HEK293T (cell line): ENCODE measurements at places on chromosomes 16 and 17.
A peak's percentile ranks its signal among the peaks of the same experiment; 100 is the strongest.

GRCh38 chr16:72424757-72425156 lies 252.8 kb upstream of the PMFBP1 start:
- no peak for DNase-seq

DNA sequence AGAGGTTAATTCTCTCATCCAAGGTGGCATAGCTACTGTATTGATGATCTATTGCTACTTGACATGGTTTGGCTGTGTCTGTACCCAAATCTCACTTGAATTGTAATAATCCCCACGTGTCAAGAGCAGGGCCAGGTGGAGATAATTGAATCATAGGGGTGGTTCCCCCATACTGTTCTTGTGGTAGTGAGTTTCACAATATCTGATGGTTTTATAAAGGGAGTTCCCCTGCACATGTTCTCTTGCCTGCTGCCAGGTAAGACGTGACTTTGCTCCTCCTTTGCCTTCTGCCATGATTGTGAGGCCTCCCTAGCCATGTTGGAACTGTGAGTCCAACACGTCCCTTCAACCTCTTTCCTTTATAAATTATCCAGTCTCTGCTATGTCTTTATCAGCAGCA lies 22.9 kb upstream of the CPPED1 start:
- DNase-seq = no peak

DNA sequence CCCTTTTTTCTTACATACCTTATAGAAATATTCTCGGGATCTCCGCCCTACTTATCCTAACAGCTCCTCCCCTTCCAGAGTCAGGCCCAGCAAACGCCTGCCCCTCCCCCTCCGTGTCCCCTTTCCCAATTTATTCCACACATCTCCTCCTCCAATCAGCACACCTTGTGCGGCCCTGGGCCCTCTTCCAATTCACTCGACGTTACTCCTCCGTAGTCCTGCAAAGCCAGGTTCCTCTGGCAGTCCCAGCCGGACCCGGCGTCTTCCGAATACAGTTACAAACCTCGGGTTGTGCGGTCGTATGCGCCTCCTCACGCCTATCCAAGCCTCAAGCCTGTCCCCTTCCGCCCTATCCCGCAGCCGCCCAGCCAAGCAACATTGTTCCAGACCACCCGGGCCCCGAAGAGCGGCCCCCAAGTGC lies 677 bp downstream of the CBX1 start:
- peak; percentile 60 for DNase-seq

- no peak for DNase-seq
Observed at GRCh38 chr16:31460582-31461002, 1.3 kb downstream of the ARMC5 start.

GRCh38 chr16:4231886-4232285 lies 10.0 kb downstream of the SRL start:
- DNase-seq = no peak
